ENCODE measurements at places on chromosomes 2 and 18.

DNA sequence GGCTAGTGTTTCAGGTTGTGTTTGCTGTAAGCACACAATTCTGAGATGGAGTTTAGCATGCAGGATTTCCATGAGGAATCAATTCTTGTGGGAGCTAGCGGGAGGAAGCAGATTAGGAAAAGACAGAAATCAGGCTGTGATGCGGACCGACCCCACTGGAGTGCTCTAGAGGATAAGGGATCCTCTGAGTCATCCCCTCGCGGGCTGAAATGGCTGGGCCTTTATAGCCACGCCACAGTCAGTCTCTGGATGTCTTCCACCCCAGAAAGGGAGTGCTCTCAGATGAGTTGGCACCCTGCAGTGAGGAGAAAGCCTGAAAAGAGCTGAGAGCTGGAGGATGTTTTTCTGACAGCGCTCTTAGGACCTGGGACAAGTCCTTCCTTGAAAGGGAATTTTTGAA is 102.4 kb downstream of the GALNT3 start:
- peak; percentile 45 for DNase-seq

DNA sequence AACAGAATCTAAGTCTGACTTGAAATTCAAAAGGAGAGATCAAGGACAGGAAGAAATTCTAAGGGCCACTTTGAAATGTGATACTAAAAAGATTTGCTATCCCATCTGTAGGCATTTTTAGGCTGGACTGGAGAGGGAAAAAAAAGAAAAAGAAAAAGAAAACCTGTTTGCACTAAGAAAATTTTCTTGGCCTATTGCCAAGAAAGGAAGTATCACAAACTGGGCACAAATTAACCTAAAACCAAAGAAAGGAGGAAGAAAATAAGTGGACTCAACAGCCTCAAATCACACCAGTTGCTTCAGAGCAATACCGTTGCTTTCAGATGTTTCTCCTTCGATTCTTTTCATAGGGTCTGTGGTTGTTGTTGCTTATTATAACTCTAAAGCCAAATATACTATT is 287.9 kb upstream of the VRK2 start:
- no peak for DNase-seq

GRCh38 chr2:113966171-113966570 is 76.3 kb downstream of the ACTR3 start:
- no peak for DNase-seq

GRCh38 chr2:32755666-32756065 is 127.8 kb downstream of the TTC27 start:
- no peak for DNase-seq

Data from LHCN-M2 (cell line).